ENCODE measurements at places on chromosomes 4 and X.

- DNase-seq, result no peak
Observed at GRCh38 chr4:105022811-105023667, 123.6 kb upstream of the TET2 start.

- DNase-seq, result no peak
Observed at GRCh38 chr4:3857269-3857926, 91.2 kb downstream of the ADRA2C start.

- DNase-seq, result no peak
Observed at GRCh38 chrX:52078131-52078530, 9.1 kb upstream of the MAGED4B start.

DNA sequence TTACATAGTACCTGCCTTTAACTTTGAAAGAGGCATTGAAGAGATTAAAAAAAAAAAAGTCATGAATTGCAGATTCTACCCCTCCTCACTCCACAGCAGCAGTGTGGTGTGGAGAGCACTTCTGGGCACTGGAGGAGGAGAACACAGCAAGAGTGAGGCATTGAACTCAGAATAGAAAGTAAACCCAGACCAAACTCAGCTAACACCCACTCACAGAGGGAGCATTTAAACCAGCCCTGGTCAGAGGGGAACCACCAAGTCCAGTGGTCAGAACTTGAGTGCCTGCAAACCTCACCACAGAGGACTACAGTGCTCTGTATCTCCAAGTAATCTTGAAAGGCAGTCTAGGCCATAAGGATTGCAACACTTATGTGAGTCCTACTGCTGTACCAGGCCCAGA is 15.6 kb upstream of the UGT2A1 start:
- DNase-seq, result no peak

DNA sequence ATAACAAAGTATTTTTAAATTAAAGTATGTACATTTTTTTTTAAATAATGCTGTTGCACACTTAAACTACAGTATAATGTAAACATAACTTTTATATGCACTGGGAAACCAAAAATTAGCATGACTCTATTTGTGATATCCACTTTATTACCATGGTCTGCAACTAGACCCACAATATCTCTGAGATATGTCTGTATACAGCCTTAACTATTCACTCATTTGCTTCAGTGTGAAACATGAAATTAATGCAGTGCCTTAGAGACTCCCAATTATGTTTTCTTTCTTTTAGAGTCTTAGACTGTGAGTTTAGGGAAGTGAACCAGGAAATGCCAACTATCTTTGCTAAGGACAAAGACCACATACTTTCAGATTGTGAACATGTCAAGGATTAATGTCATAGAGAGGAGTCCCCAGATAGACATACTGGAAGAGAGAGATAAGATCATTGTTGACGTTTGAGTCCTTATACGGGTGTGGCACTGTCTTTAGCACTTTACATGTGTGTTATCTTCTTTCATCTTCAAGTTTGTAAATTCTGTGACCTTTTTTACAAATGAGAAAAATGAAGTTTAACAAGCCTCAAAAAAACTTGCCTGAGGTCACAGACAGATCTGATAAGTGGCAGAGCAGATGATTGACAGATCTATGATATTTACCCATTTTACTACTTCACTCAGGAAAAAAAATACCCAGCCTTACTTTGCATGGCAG is 23.2 kb downstream of the CXorf58 start:
- DNase-seq, result no peak

GRCh38 chrX:136626891-136627290 is 21.1 kb upstream of the CD40LG start:
- DNase-seq, result no peak

GRCh38 chrX:133859336-133859735 is 126.1 kb downstream of the GPC3 start:
- DNase-seq, result no peak

DNA sequence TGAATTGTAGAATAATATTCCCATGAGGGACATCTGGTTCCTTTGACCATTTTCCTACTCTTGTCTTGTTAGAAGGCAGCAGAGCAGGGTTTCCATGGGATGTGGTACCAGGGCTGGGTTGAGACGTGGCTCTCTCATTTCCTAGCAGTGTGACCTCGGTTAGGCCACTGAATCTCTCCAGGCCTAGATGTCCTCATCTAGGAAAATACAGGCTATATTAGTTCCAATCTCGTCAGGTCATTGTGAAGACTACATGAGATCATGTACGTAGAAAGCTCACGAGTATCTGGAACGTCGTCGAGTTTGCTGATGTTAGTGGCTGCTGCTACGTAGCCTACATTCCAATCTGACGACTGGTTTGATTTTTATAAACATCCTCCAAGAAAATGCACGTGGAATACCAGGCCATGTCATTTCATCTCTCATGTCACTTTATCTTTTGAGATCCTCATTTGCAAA is 278.2 kb upstream of the GATB start:
- no peak for DNase-seq

DNA sequence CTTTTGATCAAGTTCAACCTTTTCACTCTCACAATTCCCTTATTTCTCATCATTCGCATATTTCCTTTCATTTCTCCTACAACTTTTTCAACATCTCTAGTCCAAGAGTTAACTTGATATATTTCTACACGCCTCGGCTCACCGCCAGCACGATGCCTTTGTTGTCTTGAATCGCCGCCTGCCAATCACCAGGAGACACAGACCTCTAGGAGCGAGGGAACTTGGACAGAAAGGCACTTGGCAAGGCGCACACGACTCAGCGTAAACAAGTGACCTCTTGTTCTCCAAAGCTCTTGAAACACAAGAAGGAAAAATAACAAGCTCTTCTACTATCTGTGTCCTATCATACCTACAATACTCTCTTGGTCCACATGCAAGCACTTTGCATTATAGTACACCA is 27.1 kb upstream of the RBMX start:
- no peak for DNase-seq

DNA sequence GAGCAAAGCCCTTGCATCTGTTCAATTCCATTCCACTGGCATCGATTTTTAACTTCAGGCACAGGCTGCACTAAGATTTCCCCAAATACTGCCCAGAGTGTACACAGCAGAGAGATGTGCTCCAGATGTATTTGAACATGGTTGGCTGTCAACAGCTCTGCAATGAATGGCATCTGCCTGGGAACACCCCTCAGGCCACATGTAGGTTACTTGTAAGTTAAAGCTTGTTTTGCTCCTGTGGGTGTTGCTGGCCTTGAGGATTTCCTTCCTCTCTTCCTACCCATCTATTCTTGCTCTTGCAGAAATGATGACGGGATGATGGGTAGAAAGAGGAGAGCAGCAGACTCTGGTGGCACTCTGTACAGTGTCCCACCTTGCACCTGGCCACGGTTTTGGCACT is 69.3 kb upstream of the HELT start:
- no peak for DNase-seq

DNA sequence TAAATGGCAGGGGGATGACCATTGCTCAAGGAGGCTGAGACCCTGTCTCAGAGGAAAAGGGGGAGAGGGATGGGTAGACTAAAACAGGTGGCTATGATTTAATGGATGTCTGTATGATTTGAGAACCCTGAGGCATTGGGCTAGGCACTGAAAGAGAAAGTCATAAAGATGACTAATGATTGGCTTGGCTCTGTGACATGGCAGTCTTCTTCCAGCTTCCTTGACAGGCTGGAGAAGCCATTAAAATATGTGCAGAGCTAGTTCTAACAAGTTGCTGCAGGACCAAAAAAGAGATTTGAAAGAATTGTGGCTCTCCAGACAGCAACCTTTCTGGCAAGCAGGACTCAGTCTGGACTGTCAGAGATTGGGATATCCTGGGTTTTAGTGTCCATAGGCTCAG is 53.6 kb downstream of the AMER1 start:
- no peak for DNase-seq

DNA sequence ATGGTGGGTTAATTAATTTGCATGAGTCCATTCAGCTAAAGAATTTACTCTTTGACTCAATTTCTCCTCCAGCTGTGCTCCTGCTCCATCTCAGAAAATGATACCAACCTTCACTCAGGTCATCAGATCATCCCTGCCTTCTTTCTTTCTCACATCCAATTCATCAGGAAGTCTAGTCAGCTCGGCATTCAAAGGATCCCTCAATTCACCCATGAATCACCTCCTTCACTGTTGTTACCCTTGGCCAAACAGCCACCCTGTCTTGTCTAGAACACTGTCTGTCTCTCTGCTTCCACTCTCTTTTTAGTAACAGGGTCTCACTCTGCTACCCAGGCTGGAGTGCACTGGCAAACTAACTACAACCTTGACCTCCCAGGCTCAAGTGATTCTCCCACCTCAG is 337.4 kb upstream of the SFRP2 start:
- DNase-seq, result no peak

DNA sequence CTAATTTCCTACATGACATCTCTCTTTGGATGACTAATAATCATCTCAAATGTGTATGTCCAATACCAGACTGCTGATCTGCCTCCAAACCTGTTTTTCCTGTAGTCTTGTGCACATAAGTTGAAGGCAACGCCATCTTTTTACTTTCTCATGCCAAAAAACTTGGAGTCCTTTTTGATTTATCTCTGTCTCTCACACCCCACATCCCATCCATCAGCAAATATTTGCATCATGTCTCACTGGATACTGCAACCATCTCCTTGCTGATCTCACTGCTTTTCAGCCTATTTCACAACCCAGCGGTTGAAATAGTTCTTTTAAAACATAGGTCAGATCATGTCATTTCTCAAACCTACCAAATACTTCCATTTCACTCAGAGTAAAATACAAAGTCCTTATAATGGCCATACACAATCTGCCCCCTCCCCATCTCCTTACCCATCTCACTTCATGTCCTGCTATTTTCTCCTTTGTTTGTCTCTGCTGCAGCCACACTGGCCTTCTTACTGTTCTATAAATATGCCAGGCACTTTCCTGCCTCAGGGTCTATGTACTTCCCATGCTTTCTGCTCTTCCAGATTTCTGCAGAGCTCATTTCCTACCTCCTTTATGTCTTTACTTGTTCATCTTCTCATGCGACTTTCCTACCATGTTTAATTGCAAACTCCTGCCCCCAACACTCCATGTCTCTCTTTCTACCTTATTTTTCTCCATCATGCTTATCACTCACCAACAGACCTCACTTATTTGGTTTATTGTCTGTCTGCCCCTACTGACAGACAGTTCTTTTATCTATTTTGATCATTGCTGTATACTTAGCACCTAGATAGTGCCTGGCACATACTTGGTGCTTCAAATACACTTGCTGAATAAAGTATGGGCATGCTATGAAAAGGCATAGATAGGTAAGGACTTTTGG is 98.8 kb downstream of the ANXA3 start:
- DNase-seq, result no peak

GRCh38 chrX:78199851-78200250 is 60.4 kb upstream of the TAF9B start:
- DNase-seq, result no peak

DNA sequence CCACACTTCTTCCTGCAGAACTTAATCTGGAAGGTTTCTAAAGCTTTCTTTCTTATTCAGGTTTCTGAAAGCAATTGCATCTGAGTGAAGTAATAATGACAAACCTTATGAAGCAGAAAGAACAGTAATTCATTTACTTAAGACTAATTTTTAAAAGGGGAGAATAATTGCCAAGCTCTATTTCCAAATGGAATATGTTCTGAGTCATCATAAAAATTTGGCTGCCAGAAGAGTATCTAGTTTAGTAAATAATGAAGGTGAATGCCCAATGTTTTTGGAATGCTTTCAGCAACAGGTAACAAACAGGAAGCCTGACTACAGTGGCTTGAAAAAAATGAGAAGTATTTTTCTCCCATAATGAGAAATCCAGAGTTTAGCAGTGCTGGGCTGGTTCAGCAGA is 227.3 kb upstream of the TET2 start:
- no peak for DNase-seq

All from activated naive CD8-positive, alpha-beta T cell treated with anti-CD3 and anti-CD28 coated beads, Interleukin-2, amount 50 U/mL, for 16 hours (primary cell).